ENCODE measurements at places on chromosomes 7 and 10.

GRCh38 chr10:3772361-3773171, 12.4 kb downstream of the KLF6 start:
- DNase-seq = no peak

DNA sequence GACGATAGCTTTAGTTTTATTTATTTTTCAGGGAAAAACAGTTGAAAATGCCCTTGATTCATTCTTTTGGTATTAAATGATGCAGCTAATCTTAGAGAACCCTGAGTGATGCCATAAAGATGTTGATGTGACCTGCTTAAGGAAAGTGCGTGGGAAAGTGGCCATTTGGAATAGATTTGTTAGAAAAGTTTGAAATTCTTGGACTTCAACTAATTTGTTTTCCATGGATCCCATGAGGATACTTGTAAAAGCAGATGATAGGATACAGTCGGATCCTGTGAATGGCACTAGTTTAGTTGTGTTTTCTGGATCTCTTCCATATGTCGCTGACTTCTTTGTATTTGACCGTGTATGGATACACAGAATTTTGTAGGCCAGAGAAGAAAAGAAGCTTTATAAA, 69.0 kb downstream of the SEPTIN7 start:
- DNase-seq = no peak

- DNase-seq = no peak
These were observed 270.1 kb downstream of the STK31 start for GRCh38 chr7:23980081-23980480.

- DNase-seq = no peak
These were observed 5.6 kb upstream of the CYP3A4 start for GRCh38 chr7:99789441-99790070.

- DNase-seq = no peak
These were observed 17.0 kb upstream of the SFRP5 start for GRCh38 chr10:97788552-97789442.

DNA sequence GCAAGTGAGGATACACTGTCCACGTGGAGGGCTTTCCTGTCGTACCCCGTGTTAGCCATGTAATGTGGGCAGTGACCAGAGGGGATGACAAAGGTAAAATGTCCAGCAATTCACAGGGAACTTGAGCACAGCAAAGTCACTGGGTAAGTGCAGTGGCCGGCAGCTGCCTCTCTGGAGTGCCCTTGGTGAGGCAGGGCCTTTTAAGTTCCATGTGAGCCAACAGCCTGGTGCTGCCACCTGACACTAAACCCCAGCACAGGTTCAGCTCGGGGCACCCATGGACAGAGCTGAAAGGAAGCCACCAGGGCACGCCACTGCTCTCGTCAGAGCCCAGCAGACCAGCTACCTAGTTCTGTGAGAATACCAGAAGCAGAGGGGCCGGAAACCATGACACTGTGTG, 168.3 kb downstream of the PRKAG2 start:
- no peak for DNase-seq

- no peak for DNase-seq
These were observed 61.7 kb downstream of the AUTS2 start for GRCh38 chr7:69659983-69660382.

DNA sequence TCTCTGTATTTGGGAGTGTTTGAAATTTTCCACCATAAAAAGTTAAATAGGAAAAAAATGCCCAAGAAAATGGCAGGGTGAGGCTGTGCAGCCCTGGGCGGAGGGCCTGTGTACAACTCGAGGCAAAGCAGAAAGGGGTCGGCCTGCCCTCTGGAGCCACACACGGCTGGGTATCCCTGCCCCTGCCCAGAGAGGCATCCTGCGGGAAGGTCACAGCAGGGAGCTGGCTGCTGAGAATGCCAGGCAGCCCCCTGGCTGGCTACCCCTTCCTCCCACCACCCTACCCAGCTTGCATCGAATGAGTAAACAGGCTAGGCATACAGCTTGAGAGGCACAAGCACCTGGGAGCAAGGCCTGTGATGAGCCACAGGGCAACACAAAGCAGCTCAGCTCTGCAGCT, 46.1 kb downstream of the CAMK2B start:
- DNase-seq = no peak

DNA sequence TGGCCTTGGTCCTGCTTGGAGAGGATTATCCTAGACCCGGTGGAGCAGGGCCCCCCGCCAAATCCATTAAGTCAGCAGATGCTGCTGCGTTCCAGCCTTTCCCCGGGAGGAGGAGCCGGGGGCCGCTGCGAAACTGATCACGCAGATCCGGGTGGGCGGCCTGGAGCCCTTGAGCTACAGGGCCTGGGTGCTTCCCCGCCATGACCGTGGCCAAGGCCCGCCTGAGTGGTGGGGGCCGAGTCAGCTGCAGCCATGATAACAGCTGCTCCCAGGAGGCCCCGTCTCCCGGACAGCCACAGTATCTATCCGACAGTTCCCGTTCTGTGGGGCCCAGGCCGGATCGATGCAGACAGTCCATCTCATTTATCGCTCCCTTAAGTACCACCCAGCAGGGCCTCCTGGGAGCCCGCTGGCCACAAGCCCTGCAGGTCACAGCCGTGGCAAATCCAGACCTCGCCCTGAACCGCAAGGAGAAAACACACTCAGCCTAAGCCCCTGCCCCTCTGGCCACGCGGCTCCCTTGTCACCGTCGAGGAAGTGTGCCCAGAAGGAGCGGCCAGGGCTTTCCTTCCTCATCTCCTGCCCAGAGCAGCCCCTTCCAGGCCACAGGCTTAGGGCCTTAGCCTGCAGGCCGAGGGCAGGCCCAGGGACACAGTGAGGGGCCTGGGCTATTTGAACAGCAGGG, 34.4 kb upstream of the SLC29A4 start:
- DNase-seq = no peak

DNA sequence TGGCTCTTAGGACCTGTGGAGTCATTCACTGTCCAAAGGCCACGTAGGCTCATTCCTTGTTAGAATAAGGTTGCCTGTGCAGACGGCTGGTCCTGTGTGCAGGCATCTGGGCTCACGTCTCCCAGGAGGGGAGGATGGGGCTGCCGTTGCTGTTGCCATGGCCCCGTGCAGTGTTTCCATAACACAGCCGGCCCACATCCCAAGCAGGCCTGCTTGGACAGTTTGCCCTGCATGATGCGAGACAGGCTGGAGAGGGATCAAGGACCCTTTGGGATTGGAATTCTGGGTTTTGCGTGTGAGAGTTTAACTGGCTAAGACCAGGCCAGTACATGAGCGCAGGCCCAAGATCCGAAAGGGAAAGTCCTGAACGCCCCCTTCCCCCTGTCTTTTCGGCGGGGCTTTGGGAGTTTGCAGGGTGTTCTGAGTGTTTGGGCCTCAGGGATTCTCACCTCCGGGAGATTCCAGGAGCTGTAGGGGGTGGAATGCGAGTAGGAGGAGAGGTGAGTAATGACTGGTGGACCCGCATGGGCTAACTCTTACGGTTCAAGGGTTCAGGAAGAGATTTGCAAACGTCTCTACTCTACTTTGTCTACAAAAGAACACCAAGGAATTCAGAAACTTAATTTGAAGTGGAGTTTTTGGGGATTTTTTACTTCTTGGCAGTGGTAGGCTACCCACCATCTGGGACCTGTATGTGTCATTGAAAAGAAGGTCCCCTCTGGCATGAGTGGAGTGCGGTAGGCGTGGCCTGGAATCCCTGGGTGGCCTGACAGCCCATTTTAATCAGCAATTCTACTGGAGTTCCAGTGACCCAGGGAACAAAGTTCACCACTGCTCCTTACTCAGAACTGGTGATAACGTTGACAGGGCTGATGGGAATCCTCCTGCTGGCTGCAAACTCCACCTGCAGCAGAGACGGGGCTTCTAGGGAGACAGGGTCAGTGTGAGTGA, 125.4 kb downstream of the ITIH5 start:
- no peak for DNase-seq

- no peak for DNase-seq
These were observed 111.5 kb downstream of the LRMDA start for GRCh38 chr10:75542906-75543305.

- DNase-seq = no peak
These were observed 54.8 kb downstream of the CADPS2 start for GRCh38 chr7:122831436-122831835.

DNA sequence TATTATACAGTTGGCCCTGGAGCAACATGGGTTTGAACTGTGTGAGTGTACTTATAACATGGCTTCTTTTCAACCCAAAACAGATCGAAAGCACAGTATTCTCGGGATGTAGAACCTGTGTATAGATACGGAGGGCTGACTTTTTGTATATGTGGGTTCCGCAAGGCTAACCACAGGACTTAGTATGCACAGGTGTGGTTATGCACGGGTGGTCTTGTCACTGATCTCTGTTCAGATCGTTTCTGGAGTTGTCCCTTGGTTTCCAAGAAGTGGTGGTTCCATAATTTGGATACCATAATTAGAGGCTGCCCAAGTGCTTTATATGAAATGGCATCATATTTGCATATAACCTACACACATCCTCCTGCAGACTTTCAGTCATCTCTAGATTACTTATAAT, 10.9 kb upstream of the BHLHA15 start:
- DNase-seq = no peak

DNA sequence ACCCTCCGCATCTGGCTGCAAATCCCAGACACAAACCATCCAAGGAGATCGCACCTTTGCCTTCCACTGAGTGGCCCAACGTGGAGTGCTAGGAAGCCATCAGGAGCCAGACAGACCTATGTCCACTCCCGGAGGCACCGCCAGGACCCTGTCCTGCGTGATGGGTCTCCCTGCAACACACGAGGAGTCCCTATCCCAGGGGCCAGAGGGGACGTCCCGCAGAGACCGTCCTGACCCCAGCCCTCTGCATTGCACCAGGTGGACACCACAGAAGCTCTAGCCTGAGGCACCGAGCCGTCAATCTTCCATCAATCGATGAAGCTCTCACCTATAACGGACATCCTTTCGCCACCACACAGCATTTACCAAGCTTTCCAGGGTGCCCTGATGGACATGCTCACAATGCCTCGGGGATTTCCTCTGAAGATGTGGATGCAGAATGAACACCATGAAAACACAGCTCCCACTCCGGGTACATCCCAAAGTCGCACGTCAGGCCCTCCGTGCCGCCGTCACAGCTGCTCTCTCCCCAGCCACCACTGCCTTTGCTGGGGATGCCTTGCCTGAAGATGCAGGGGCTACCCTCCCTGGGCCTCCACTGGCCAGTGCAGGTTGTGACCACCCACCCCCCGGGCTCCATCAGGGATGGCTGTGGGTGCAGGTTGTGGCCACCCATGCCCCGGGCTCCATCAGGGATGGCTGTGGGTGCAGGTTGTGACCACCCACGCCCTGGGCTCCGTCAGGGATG, 54.1 kb downstream of the PTPRN2 start:
- DNase-seq = no peak

DNA sequence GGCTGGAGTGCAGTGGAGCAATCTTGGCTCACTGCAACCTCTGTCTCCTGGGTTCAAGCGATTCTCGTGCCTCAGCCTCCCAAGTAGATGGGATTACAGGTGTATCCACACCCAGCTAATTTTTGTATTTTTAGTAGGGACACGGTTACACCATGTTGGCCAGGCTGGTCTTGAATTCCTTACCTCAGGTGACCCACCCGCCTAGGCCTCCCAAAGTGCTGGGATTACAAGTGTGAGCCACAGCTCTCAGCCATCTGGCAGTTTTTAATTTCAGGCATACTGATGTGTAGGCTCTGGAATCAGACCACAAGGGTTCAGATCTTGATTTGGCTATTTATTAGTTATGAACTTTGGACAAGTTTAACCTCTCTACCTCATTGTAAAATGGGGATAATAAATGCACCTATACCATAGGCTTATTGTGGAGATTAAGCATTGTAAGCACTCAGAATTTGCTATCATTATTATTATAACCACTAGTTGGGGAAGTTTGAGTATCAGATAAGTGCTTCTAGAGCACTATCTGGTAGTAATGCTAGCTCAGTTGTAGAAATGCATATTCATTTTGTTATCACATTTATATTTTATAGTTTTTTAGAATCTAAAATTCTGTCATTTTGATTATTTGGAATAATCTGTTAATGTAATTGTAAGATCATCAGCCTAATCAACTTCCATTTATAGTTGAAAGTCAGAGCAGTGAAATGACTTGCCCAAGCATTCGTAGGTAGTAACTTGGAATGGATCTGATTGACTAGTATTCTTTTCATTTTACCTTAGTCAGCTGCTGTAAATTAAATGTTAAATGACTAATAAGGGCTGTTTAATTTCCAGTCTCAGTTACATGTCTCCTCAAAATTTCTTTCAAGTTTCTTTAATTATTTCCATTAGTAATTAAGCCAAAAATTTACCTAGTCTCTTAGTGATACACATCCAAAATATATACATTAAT, 22.5 kb downstream of the KMT2E start:
- no peak for DNase-seq

GRCh38 chr7:108004220-108005142, 1.5 kb upstream of the LAMB1 start:
- no peak for DNase-seq

GRCh38 chr10:30858499-30858898, 173.2 kb downstream of the ZNF438 start:
- DNase-seq = no peak

DNA sequence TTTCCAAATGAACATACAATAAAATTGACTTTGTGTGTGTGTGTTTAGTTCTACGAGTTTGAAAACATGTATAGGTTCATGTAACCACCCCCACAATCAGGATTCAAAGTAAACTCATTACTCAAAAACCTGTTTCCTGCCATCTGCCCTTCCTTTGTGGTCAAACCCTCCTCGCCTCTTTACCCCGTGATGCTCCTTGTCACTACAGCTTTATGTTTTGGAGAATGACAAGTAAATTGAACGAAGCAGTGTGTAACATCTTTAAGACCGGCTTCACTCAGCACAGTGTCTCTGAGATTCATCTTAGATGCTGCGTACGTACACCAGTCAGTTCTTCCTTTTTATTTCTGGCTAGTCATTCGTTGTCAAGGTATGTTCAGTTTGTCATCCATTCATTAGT, 54.6 kb upstream of the MKI67 start:
- no peak for DNase-seq

DNA sequence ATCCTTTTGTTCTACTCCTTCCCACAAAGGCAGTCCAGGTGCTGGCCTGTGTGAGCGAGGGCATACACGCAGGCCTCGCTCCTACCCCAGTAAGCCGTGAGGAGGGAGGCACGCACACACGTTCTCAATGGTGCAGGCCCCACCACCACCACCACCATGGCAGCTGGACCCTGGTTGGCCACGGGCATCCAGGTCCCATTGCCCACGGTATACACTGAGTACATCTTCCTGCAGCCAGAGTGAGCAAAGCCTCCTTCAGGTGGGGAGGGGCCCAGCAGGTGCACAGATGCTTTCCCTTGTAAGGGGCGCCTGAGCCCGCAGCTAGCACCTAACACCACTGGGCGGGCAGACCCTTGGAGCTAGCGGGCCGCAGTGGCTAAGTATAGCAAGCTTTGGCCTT, 373.3 kb upstream of the MKI67 start:
- DNase-seq = no peak

DNA sequence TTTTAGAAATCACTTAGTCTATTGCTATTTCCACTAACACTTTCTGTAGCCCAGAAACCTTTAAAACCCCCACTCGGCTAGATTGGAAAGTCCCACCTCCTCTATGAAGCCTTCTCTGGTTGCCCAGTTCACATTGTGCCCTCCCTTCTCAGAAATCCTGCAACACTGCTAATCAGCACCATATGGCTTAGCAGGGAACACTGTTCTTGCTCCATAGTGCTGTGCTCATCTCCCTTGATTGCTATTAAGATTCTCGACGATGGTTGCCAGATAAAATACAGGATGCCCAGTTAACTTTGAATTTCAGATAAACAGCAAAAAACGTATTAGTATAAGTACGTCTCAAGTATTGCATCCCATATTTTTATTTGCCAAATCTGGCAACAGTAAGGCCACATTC, 40.1 kb upstream of the XPNPEP1 start:
- DNase-seq = no peak
